Renal pelvis (tissue), 12 donors: ENCODE measurements at places on chromosomes 11 and 22.

DNA sequence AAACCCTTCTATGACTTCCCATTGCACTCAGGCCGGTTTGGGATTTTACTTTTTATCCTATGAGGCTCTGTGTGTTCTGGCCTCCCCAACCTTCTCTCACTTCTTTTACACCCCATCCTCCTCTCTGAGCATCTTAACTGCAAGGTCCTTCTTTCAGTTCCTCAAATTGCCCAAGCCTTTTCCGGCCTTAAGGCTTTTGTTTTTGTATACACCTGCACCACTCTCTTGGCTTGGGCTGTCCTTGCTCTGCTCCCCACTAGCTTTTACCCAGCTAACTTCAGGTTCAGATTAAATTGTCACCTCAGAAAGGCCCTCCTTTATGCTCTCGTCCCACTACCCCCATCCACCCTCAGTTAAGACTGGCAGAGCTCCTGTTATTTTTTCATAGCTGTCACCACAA, 55.5 kb downstream of the FAM83F start:
- DNase-seq, result no peak

DNA sequence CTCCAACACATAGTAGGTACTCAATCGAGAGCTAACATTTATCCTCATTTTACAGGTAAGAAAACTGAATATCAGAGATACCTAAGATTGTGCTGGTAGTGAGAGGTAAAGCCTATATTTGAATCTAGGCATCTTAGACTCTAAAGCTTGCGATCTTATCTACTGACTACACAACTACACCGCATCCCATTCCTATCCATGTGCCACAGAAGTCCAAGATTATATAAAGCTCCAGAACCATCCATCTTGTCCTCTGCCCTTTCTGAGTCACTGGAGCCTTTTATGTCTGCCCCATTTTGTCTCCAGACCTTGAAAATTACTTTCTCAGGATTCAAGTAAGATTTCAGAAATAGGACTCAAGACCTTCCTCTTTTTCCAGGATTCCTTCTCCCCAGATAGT, 84.4 kb downstream of the OR5AK2 start:
- DNase-seq, result no peak

DNA sequence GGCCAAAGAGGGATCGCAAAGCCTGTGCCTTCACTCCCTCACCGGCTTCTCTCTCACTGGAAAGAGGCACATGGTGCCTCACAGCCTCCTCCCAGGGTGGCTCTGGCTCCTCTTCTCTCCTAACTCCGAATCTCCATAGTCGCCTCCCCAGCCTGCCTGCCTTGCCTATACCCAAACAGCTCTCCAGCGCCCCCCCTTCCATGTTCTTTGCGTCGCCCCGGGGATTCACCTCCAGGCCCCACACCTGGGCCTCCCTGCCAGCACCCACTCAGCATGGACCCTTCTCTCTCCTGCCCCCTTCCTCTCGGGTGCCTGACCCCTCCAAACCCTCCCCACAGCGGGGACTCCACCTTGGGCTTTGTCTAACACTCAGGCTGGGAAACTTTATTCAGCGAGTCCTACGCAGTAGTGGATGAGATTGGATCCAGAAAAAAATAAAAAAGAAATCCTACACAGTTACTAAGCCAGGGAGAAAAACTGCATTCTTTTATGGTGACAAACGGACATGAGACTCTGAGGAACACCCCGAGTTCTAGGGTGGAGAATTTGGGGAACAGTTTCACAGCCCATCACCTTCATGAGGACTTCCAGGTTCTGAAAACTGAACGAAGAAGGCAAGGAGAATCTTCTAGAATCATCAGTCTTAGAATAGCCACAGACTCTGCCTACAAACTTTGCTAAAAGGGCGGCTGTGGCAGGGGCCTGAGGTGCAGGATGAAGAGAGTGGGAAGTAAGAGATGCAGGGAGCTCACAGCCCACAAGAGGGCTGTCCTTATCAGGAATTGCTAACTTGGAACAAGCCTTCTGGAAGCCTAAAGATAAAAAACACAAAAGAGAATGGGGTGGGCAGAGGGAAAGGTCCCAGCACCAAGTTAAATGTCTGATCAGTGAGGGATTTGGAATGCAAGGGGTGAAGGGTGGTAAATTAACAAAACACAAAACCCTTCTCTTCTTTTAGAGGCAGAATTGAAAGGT, 5.3 kb downstream of the PPM1F start:
- DNase-seq, result no peak

GRCh38 chr22:35938226-35938625, 90.4 kb downstream of the RBFOX2 start:
- DNase-seq, result no peak

GRCh38 chr11:128766591-128767081, 72.8 kb downstream of the FLI1 start:
- no peak for DNase-seq

DNA sequence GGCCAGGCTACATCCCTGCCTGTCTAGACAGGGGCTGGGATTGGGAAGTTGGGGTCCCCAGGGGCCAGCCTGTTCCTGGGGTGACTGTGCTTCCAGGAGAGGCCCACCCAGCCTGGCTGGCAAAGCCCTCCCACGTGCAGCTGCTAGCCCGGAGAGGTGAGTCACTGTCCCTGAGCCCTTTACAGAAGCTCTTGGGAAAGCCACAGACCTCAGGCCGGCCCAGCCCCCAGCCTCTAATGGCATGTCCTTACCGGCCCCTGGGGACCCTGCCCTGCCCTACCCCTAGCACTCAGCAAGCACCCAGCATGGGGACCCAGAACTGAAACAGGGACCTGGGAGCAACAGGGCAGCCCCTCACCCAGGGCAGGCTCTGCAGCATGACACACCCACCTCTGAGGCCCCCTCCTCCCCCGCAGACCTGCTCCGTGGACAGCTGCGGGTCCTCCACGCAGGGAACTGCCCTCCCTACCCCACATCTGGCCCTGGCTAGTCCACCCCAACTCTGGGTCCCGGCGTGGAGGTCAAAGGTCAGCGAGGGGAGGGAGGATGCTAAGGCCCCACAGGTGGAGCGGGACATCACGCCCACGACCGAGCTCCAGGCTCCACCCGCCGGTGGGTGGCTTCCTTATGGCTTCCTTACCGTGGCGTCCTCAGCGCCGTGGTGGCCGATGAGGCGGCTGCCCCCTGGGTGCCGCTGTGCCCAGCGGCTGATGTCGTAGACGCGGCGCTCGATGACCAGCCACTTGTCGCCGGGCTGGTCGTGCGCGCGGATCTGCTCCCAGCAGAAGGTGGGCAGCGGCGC, 615 bp downstream of the FADS3 start:
- no peak for DNase-seq

DNA sequence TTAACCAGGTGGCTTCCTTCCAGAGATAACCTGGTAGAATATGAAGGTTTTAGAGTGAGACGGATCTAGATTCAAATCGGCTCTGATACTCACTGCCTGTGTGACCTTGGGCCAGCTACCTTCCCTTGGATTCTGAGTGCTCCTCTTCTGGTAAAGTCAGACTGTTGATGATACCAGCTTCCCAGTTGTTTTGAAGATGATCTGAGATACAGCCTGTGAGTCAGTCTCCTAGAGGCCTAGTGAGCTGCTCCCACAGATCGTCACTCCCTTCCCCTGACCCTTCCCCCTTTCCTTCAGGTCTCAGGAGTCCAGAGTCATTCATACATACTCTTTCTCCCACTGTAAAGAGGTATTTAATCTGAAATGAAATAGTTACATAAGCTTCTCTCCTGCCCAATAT, 207.8 kb downstream of the GRIK4 start:
- no peak for DNase-seq

DNA sequence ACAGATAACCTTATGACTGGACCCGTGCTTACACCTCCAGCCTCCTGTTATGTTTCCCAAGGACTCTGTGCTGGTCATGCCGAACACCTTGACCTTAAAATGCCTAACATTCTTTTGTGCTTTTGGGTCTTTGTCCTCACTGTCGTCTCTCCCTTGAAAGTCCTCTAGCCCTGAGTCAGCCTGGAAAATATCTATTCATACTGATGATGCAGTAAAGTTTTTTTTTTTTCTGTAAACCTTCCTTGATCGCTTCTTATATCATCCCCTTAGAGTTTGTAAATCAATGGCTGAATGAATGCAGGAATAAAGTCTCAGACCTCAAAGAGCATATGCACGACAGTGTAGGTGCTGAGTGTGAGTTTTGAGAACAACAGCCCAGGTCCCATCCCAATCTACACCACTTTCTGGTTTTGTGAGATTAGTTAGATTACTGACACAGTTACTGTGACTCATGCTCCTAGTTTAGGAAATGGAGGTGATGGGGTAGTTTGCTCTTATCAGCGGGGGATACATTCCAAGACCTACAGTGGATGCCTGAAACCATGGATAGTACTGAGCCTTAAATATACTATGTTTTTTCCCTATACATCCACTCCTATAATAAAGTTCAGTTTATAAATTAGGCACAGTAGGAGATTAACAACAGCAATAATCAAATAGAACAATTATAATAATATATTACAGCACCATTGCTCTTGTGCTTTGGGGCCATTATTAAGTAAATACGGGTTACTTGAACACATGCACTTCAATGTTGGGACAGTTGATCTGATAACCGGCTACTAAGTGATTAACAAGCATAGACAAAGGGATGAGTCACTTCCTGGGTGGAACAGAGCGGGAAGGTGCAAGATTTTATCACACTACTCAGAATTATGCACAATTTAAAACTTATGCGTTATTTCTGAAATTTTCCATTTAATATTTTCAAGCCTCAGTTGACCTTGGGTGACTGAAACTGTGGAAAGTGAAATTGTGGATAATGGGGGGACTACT, 8.6 kb downstream of the TCN1 start:
- DNase-seq, result no peak

DNA sequence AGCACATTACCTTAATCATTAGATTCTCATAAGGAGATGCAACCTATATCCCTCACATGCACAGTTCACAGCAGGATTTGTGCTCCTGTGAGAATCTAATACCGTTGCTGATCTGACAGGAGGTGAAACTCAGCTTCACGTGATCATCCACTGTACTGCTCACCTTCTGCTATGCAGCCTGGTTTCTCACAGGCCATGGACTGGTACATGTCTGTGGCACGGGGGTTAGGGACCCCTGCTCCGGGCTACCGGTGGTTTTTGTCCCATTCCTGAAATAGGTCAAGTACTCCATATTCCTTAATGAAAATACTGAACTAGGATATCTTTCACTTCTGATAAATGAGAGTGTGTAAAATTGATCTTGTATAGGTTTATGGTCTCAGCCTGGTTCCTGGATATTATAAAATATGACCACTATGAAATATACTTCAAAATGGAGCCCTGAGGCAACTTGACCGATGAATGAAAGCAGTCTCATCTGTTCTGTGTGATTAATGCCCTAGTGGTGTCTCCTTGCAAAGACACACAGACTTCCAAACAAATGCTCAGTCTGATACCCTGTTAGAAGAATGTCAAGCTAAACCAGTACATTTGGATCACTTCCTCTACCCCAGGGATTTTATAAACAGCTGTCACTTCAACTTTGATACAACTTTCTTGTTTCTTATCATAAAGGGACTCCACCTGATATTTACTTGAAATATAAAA, 492.9 kb upstream of the ANO3 start:
- no peak for DNase-seq

GRCh38 chr11:11660363-11660740, 38.5 kb upstream of the GALNT18 start:
- DNase-seq, result peak; percentile 74

DNA sequence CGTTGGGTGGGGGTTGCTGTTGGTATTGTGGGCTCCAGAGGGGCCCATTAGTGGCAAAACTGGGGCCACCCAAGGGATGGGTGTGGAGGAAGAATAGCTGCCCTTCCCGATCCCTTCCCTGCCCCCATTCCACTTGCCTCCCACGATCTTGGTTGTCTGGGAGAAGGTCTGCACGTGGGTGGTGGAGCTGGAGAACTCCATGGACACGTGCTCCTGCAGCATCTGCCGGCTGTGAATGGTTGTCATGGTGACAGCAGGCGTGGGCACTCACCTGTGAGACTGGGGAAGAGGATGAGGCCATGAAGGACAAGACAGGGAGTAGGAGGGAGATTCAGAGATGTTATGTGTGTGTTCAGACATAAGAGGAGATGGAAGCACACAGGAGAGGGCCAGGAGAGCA, 2.0 kb downstream of the IGSF22 start:
- no peak for DNase-seq

GRCh38 chr11:112886434-112887370, 74.5 kb upstream of the NCAM1 start:
- DNase-seq, result no peak

DNA sequence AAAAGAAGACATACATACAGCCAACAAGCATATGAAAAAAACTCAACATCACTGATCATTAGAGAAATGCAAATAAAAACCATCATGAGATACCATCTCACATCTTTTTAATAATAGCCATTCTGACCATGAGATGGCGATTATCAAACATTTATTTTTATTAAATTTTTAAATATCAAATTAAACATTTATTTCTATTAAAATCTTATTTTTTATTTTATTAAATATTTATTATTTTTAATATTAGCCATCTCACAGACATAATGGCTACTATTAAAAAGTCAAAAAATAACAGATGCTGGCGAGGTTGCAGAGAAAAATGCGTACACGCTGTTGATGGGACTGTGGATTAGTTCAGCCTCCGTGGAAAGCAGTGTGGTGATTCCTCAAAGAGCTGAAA, 264.8 kb upstream of the TENM4 start:
- no peak for DNase-seq

- DNase-seq, result no peak
These were observed 61.0 kb downstream of the TNRC6B start for GRCh38 chr22:40238425-40239344.

- DNase-seq, result no peak
These were observed 85.6 kb upstream of the PARVA start for GRCh38 chr11:12291766-12292165.

GRCh38 chr11:20672575-20672974, 3.2 kb downstream of the NELL1 start:
- DNase-seq, result no peak

DNA sequence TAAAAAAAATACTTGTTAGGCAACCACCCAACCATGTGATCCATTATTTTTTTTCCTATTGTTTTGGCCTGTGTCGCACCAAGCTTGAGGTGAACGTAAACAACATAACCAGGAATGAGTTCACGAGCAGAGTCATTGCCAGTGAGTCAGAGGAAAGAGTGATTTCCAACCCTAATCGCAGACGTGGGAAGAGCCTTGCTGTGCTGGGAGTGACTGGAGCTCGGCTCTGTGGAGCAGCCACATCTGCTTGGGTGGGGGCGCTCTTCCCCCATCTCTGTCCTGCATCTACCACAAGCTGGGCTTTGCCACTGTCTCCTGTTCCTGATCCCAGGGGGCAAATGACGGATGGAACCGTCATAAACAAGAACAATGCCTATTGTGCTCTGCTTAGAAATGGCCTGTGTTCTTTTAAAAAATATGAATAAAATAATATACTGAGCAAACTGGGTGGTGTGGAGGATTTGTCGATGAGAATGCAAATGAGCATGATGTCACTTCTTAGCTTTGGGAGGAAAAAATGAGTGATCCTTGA, 210.0 kb downstream of the KIRREL3 start:
- DNase-seq, result no peak
